ENCODE measurements at places on chromosomes 4 and X.

DNA sequence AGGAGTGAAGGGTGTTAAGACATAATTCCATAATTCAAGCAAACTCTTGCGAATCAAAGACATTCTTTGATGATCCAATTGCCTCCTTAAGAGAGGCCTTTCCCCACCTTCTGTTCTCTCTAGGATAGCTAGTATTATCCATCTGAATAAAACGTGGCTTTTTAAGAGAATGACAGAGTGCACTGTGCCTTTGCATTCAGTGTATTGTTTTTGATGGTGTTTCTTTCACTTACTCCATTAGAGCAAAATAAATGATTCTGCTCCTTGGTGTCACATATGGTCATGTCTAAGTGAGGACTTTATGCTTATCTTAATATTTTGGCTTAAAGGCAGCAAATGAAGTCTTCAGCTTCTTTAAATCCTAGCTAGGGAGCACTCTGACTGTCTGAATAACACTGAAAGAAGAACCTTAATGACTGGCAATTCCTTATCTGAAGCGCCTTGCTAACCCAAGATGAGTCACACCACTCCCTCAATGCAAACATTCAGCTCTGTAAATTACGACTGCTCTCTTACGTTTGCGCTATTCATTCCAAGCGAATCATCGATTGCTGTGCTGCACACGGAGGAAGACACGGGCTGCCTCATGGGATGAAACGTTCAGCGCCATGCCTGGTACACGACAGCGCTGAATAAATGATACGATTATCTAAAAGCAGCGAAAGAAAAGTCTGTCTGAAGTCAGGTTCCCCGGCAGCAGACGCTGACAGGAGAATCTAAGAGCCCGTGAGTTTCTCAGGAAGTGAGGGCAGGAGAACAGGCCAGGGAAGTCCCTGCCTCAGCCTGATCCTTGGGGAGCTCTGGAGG is 35.1 kb upstream of the GEMIN8 start:
- no peak for DNase-seq

- no peak for DNase-seq
Measured at GRCh38 chrX:150984169-150984824, 1.2 kb downstream of the HMGB3 start.

- DNase-seq = no peak
Measured at GRCh38 chr4:174454815-174455473, 67.3 kb downstream of the HPGD start.

DNA sequence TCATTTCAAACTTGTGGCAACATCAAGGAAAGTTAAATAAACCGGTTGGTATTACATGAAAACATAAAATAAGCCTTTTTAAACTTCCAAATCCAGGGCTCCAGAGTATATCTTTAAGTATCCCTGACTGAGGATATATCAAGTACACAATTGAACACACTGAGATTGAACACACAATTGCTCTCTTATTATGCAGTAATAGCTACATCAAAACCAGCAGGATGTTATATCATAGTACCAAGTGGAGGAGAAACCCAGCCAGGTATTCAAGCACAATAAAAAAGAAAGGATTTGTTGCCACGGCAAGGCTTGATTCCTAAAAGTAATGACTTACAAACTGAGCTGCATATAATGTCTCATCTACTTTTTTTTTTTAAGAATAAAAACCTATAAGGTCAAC is 605.8 kb downstream of the SPOCK3 start:
- DNase-seq = no peak

- no peak for DNase-seq
Measured at GRCh38 chr4:7823416-7823824, 116.2 kb downstream of the AFAP1 start.

DNA sequence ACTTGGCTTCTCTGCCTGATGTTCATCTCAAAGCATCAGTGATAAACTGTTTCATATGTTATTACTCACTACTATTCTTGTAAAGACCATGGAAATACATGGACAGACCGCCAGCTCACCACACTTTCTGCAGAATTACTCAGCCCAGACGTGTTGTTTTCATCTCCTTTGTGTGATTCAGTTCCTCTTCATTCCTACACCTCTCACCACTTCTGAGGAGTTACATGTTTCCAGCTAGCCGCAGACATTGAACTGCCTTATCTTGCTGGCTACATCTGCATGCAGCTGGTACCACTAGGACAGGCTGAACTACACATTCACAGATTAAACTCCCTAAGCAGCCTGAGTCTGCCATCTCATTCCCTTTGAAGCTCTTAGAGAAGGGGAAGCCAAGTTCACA is 443.2 kb upstream of the FGF16 start:
- DNase-seq = no peak

DNA sequence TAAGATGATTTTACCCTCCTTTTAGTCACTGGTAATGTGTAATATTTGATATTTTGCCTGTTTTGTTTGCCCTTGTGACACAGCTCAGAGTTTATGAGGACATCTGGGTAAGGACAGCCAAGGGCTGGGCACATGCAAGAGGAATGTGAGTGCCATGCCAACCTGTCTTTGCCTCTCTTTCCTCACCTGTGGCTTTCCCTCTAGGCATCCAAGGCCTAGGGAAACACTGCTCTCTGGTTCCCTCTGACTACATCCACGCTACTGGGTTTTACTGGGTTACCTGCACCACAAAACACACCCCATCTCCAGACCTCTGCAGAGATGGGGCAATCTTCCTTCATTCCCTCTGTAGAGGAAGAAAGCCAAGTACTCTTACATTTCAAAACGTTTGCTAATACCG is 7.7 kb downstream of the HPGDS start:
- no peak for DNase-seq

- no peak for DNase-seq
Measured at GRCh38 chrX:40849906-40850823, 114.8 kb upstream of the MED14 start.

- no peak for DNase-seq
Measured at GRCh38 chr4:151454513-151454912, 45.5 kb downstream of the FHIP1A start.

All from adrenal gland (tissue), 19 donors.